ENCODE measurements at places on chromosomes 3 and 15.

- DNase-seq, result no peak
Observed at GRCh38 chr3:33047842-33048834, 48.8 kb downstream of the GLB1 start.

- no peak for DNase-seq
Observed at GRCh38 chr3:116423374-116423773, 21.9 kb downstream of the LSAMP start.

- DNase-seq, result no peak
Observed at GRCh38 chr3:141356046-141356445, 12.3 kb upstream of the ZBTB38 start.

DNA sequence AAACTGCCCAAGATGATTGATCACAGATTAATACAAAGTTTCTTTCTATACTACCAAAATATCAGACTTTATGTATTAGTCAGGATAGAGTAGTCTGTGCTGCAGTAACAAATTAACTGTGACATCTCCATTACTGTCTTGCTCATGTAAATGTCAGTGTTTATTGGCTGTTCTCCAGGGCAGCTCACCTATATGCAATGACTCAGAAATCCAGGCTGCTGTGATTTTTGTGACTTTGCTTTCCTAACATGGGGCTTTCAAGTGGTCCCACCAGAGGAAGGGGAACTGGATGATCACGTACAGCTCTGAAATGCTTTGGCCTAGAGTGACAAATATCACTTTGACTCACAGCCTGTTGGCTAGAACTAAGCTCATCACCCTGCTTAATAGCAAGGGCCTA lies 12.9 kb downstream of the PLS1 start:
- no peak for DNase-seq

- no peak for DNase-seq
Observed at GRCh38 chr3:116757315-116757714, 47.7 kb downstream of the TUSC7 start.

GRCh38 chr3:190096345-190096744 lies 24.4 kb downstream of the P3H2 start:
- DNase-seq, result no peak

DNA sequence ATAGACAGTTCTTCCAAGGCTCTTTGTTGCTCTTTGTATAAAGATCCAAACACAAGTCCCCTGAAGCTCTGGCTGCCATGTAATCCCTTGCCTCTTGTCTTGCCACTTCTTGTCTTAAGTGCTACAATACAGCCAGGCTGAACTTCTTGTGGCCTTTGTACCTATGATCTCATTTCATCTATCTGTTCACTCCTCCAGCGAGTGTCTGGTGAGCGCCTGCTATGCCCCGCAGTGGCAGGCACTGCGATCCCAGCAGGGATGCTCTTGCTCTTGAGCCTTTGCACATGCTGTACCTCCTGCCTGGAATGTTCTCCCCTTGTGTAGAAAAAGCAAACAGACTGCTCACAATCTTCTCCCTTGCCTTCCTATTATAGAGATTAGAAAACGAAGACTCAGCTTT lies 81.9 kb upstream of the ADPGK start:
- DNase-seq, result no peak

DNA sequence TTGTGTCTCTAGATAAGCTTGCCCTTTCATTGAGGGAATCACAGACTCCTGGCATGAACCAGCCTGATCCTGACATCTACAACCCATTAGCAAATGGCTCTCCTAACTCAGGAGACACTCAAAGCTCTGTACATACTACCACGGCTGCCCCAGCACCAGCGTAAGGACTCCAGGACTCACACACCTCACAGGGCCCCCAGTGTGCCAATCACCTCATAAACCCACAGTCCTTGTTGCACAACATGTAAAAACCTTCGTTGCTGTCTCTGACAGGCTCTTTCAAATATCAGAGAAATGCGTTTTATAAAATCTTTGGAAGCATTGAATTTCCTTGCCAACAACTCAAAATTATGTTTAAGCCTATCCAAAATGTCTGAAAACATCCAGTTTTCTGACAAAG lies 7.3 kb downstream of the FYCO1 start:
- no peak for DNase-seq

- no peak for DNase-seq
Observed at GRCh38 chr3:183353421-183353820, 75.0 kb downstream of the MCF2L2 start.

GRCh38 chr3:17359911-17360310 lies 382.5 kb downstream of the TBC1D5 start:
- DNase-seq, result no peak

GRCh38 chr3:10164546-10165393 lies at the start of gene IRAK2:
IRAK2 (plus strand) TSS chr3:10164919; CDS start chr3:10164955, 36 bp downstream.
- peak; percentile 72 for DNase-seq

DNA sequence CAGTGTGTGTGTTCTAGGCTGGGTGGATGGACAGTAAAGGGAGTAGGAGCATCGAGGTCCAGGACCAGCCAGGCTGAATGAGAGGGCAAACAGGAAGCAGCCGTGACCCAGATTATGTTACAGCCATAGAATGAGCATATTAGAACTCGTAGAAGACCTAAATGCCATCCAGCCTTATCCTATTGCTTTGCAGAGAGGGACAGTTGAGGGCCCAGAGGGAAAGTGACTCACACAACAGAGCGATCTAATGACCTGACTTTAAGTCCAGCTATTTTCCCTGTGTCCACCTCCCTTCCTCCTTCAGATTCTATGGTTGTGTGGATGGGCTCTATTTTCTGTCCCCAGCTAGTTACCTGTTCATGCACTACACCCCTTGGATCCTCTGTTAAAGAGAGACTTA lies 634.1 kb upstream of the TBL1XR1 start:
- no peak for DNase-seq

DNA sequence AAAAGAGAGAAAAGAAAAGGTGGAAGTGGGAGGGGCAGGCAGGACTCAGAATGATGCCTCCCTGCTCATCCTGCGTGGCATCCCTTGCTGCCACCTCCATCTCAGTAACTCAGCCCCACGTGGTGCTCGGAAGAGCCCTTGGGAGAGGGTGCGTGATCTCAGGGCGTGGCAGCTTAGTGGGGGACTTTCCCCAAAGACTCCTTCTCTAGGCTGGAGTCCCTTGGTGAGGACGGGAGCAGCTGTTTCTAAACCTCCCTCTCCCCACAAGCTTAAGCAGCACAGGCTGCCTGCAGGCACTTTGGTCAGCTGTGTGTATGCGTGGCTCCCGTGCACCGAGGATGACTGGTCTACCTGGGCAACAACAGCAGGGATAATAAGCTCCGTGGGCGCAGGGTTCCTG lies 7.4 kb upstream of the ANPEP start:
- no peak for DNase-seq

GRCh38 chr15:70127770-70128413 lies 30.2 kb upstream of the TLE3 start:
- DNase-seq, result no peak

DNA sequence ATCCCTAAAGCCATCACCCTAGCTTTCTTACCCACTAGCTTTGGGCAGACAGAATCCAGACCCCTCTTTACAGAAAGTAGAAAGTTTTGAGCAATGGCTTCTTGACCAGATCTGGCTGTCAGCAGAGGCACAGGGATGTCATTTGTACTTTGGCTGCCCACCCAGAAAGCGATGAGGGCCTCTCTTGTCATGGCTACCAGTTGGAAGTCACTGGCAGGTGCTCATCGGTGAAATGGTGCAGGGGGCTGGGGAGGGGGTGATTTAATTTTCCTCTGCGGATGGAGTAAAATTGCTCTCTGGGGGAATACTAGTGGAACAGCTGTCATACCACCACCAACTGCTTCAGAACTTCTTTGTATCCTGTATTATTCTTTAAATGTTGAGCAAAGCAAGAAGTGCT lies 393.7 kb downstream of the LSAMP start:
- DNase-seq, result no peak

- DNase-seq, result no peak
Observed at GRCh38 chr3:120436523-120437050, 14.2 kb downstream of the FSTL1 start.

DNA sequence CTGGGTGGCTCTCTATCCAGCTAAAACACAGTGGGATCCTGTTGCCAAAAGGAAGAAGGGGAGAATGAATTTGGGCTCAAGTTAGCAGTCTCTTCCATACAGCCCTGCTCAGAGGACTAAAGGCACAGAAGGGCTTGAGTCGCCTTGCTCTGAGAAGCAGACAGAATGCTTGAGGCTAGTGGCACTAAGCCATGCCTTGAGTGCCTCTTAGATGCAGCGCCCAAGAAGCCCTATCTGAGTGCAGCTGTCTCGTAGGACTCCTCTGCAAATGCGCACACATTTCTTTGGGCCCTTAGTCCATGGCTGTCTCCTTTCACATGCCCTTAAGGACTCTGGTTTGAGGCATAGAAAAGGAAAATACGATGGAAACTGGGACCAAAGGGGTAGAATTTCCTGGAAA lies 211.3 kb upstream of the CHRM5 start:
- no peak for DNase-seq

DNA sequence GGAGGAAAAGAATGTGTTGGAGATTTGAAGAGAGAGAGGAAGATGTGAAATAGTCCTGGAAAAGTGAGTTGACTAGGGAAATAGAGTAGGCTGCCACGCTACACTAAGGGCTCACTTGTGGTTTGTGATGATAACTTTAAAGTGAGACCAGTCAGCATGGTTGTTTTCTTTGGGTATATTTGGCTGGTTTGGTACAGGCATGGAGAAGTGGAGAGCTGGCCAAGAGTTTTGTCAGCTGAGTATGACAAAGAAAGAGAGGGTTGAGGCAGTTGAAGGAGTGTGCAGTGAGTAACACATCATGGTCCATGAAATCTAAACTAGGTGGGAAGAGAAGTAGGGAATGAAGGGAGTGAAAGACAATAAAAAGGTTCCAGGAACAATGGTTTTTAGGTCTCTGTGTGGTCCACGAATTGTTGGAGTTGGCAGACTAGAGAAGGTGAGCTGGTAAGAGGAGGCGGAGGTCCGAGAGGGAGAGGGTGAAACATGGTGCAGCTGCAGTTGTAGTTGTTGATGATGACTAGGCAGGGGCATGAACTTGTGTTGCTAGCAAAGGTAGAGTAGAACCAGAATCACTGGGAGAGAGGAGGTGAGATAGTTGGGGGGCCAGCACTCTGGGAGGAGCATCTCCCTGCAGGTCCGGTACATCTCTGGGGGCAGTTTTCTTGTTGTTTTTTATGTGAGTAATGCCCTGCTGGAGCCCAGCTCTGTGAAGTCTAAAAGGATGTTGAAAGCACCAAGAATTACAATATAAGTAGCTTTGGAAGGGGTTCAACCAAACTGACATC lies 21.0 kb downstream of the ZNF80 start:
- no peak for DNase-seq

GRCh38 chr15:75126864-75127580 lies 74.7 kb upstream of the C15orf39 start:
- no peak for DNase-seq

GRCh38 chr15:39898317-39898716 lies 21.7 kb downstream of the GPR176 start:
- no peak for DNase-seq

DNA sequence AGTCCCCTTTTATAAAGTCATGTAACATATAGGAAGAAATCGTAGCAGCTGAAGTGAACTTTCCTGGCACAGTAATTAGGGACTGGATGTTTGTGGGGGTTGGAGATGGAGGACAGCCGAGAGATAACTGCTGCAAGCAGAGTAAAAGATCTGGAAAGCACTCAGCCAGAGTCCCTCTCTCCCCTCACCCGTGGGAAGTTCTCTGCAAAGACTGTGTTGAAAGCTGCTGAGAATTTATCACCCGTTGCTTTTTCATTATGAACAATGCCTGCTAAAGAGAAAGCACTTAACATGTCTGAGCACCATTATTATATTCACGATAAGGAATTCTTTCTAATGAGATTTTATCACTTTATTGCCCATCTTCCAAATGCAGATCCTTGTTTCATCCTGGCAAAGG lies 248.8 kb downstream of the SHOX2 start:
- no peak for DNase-seq

DNA sequence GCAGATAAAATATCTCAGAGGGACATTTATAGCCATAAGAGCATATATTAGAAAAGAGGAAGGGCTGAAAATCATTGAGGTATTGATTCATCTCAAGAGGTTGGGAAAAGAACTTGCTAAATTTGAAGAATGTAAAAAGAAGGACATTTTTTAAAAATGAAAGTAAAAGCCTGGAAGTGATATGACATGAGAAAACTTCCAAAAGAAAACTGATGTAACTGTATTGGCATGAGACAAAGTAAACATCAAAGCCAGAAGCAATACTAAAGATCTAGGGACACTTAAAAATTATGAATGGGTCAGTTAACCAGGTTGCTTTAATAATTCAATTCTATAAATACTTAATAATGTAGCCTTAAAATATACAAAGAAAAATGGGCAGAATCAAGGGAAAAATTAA lies 31.9 kb downstream of the CEP63 start:
- DNase-seq, result no peak

DNA sequence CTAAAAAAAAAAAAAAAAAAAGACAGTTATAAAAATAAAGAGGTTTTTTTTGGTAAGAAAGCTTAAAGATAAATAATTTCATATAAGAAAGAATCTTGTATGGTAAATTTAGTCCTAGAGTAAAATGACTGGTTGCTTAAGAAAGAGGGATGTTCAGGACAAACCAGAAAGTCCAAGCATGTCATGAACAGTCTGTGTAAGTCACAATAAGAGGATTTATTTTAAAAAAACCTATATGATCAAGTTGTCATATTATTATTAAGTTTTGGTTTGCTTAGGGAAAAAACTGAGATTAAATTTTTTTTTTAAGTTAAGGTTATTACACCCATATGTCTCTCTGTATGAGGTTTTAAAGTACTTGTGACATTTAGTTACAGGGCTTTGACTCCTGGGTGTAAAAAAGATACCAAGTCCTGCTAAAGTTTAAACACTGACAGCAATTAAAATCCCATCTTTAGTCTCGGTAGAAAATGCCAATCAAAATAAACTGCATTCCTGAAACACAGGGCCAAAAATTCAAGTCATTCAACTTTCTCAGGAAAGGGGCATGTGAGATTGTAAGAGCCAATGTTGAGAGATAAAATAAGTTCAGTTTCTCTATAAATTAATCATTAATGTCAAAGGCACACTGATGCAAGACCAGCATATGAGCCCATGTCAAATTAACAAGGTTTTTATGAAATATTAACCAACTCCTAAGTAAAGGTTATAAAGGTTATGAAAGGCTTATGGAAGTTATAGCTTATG lies 8.5 kb upstream of the BDH1 start:
- no peak for DNase-seq

DNA sequence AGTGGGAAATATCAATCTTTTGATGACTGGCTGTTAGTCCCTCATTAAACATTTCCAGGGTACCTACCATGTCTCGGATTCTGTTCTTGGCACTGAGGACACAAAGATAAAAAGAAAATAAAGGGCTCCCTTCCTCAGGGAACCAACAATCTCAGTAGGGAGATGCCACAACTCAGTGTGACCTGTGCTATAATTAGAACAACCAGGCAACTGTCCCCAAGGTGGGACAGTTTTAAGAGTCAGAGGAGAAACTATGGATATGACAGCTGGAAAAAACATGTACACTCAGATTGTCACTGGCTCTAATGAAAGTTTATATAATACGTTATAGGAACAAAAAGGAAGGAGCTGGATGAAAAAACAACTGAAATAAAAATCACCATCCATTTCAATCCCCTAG lies 23.3 kb upstream of the CMTM8 start:
- DNase-seq, result no peak
